ENCODE measurements at places on chromosomes 1 and 21.

GRCh38 chr1:12375133-12375829, 145.5 kb downstream of the VPS13D start:
- DNase-seq: no peak

GRCh38 chr1:201258763-201259230, 24.5 kb upstream of the PKP1 start:
- DNase-seq: no peak

- no peak for DNase-seq
Measured at GRCh38 chr1:215321802-215322201, 239.3 kb downstream of the KCNK2 start.

DNA sequence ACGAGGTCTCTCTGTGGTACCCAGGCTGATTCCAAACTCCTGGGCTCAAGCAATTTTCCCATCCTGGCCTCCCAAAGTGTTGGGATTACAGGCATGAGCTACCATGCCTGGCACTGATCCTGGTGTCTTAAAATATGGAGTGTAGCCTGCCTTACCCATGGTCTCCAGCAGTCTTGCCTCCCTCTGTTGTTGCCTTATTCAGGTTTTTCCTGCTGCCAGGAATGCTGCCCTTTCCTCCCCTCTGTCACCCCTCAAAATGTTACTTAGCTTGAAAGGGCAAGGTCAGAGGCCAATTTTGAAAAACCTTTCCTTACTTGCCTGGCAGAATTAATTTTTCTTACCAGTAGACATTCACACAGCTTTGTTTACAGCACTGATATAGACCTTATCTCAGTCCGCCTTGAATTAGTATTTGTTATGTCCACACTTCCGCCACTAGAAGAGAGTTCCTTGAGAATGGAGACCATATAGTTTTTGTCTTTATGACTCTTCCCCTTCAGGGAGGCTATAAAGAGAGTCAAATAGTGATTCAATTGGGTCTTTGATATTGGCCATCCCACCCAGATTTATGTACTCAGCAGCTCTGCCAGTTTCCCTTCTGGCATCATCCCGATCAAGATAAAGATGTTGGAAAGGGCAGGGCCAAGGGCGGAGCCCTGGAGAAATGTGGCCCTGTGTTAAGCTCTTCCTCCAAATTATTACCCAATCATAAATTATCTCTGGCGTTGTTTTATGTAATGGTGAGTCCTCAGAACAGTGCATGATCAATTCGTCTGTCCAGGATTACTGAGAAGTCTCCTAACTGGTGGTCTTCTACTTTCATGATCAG, 38.8 kb downstream of the C1orf21 start:
- DNase-seq: no peak

- DNase-seq: no peak
Measured at GRCh38 chr1:59967141-59967697, 40.6 kb upstream of the CYP2J2 start.

DNA sequence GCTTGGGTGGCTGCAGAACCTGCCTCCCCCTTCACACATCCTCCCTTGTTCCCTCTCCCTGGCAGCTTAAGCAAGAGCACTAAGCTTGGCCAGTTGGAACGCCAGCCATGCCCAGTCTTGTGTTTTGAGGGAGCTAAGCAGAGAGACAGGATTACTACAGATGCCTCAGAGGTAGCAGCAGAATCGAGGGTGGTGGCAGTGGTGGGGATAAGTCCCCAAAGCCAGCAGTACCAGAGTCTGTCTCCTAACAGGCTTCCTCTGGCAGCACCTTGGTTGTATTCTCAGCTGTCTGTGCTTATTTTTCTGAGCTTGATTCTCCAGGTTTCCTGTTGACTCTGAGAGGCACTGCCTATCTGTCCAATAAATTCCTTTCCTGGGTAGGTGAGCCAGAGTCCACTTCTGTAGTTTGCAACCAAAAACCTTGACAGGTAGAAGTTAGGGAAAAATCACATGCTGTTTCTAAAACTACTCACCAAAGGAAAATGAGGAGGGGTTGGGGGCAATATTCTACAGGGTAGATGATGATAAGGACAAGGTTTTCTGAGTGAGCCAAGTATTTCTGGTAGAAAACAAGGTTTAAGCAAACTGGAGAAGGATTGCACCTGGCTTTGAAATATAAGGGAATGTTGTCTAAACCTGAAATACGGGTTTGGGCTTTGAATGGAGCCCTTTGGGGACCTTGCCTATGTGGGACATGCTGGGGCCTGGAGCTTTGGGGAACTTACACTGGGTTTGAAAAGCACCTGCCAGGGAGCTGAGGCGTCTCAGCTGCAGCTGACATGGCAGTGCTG, 100.8 kb downstream of the PBX1 start:
- no peak for DNase-seq

All from coronary artery (tissue), 2 donors.